PC-3 (cell line): ENCODE measurements at places on chromosomes 13 and 19. TPM values are rescaled to one million over a fixed set of nuclear protein-coding genes. Genes with fewer than 3 reads are reported as not detected.

DNA sequence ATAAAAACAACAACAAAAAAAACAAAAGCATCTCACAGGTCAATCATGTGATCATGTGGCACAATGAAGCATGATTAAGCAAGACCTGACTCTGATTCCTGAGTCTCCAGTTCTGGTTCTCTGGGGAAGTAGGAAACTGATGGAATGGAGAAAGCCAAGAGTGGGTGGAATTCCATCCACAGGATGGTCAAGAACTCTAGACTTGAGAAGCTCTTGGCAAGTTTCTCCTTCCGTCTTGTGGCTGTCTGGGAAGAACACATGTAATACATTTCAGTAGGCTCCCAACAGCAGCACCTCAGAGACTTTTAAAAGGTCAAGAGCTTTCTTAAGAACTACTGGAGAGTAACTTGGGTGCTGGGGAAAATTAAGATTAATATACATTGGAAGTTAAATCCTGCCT, 78.6 kb upstream of the TSHZ3 start:
- no peak for DNase-seq

- no peak for DNase-seq
Observed at GRCh38 chr19:556611-557382, 12.9 kb downstream of the GZMM start.

DNA sequence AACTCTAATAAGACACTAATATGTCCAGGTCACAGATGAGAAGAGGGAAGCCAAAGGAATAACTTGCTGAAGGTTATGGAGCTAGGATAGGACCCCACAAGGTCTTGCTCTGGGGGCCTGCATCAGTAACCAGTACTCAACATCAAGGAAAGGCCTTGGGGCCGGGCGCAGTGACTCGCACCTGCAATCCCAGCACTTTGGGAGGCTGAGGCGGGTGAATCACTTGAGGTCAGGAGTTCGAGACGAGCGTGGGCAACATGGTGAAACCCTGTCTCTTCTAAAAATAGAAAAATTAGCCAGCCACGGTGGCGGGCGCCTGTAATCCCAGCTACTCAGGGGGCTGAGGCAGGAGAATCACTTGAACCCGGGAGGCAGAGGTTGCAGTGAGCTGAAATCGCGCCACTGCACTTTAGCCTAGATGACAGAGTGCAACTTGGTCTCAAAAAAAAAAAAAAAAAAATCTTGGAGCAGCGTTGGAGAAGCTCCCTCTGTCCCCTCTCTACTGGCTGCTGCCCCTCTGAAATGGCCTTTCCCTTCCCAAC, 1.8 kb downstream of the LONP1 start:
- DNase-seq = no peak

Gene TEX26
- total RNA-seq = not detected in 2 replicates

Gene NAPSA
- total RNA-seq = 1.2 and 3.0 TPM in 2 replicates

Gene CDX2
- total RNA-seq = 0.62 TPM in 1 of 2 replicates, not detected in the other

Gene ZNF723
- not detected in 2 replicates for total RNA-seq

Gene PCCA
- 7.5 and 10.5 TPM in 2 replicates for total RNA-seq

Gene ZNF569
- total RNA-seq = 1.5 and 2.0 TPM in 2 replicates

Gene ZNF610
- total RNA-seq = 0.23 and 0.29 TPM in 2 replicates
